ENCODE measurements at places on chromosomes 4 and X.

- no peak for DNase-seq
These were observed 158.9 kb downstream of the DCTD start for GRCh38 chr4:182758273-182758672.

DNA sequence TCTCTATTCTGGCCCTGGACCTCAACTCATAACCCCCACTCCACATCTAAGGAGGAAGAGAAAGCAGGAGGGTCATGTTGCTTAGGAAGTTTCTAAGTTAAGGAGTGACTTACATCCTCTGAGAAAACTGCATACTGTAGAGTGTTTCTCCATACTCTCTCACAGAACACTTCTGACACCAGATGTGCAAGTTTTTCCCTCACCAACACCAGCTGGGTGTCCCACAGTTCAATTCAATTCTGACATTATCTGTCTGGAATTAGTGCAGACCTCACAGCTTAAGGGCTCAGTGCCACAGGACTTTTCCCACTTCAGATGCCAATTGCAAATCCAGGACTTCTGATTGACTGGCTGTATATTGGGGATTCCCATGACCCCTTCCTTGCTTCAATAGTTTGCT, 89.0 kb upstream of the SFRP2 start:
- DNase-seq: no peak

GRCh38 chr4:107548211-107548905, 171.7 kb downstream of the PAPSS1 start:
- DNase-seq: no peak

DNA sequence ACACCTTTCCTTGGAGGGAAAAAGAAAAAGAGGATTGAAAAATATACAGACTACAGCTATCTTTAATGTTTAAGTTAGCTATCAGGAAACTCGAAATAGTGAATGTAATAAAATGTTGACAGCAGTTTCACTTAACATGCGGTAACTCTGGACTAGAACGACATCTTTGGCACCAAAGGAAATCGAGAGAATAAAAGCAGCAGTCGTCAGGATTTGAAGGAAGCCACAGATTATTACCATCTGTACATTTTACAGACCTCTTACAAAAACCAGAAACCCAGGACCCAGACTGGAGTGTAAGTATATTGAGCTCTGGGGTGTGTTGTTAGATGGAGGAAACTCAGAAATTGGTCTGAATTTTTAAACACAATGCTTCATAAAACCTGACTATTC, 51.6 kb upstream of the STOX2 start:
- DNase-seq: no peak

DNA sequence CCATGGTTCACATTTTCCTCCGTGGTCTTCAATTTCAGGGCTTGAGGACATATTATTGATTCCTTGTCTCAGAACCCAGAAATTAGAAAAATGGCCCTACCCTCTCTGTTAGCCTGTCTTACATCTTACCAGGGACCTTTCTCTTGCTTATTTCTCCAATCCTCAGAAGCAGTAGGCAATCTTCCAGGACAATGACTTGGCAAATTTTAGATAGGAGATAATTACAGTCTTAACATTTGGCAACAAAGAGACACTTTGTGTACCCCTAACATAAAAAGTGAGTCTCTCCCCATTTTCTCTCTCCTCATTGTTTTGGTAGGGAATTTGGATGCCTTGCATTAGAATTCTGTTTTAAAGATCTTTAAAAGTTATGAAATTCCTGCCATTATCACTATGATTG, 778.1 kb upstream of the SLIT2 start:
- DNase-seq: no peak

DNA sequence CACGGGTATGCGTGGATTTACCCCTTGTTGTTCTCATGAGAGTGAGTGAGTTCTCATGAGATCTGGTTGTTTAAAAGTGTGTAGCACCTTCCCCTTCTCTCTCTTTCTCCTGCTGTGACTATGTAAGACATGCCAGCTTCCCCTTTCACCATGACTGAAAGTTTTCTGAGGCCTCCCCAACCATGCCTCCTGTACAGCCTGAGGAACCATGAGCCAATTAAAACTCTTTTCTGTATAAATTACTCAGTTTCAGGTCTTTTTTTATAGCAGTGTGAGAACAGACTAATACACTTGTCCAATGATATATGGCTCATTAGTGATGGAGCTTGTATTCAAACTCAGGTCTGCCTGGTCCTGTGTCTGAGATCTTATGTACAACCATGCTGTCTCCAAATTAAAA, 28.5 kb upstream of the RTL3 start:
- DNase-seq: no peak

DNA sequence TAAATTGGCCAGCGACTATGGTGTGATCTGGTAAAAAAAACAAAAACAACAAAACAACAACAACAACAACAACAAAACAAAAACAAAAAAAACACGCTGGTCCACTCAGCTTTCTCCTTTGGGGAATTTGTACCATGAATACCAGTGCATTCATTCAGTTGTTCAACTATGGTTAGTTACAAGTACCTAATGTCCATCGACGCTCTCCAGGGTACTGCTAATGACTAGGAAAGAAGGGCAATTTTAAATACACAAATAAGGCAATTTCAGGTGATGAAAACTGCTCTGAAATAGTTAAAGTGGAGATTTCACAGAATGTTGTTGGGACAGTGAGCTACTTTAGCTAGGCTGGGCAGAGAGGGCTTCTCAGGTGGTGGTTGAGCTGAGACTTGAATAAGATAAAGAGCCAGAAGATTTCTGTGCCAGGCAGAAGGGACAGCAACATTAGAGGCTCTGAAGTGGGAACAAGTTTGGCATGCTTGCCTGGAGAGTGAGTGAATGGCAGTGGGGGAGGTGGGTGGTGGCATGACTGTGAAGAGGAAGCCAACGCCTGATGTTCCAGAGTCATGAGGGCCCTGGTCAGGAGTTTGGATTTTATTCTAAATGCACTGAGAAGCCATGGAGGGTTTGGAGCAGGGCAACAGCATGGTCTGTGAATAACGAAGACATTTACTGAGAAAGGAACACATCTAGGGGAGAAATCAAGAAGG, 45.9 kb upstream of the PGRMC2 start:
- DNase-seq: peak; percentile 29

DNA sequence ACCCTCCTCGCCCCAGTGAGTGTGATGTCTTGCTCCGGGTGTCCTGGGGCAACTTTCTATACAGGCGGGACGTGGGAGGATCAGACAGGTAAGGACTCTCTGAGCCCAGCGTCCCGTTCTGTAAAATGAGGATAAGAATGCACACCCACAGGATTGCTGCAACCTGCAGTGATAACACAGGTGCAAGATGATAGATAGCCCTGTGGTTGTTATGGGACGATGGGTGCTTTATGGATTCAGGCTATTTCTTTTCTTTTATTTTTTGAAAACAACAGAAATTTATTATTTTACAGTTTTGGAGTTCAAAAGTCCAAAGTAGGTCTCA, 28.6 kb downstream of the BEX3 start:
- no peak for DNase-seq

- DNase-seq: no peak
These were observed 44.9 kb downstream of the MMRN1 start for GRCh38 chr4:89939546-89939945.

DNA sequence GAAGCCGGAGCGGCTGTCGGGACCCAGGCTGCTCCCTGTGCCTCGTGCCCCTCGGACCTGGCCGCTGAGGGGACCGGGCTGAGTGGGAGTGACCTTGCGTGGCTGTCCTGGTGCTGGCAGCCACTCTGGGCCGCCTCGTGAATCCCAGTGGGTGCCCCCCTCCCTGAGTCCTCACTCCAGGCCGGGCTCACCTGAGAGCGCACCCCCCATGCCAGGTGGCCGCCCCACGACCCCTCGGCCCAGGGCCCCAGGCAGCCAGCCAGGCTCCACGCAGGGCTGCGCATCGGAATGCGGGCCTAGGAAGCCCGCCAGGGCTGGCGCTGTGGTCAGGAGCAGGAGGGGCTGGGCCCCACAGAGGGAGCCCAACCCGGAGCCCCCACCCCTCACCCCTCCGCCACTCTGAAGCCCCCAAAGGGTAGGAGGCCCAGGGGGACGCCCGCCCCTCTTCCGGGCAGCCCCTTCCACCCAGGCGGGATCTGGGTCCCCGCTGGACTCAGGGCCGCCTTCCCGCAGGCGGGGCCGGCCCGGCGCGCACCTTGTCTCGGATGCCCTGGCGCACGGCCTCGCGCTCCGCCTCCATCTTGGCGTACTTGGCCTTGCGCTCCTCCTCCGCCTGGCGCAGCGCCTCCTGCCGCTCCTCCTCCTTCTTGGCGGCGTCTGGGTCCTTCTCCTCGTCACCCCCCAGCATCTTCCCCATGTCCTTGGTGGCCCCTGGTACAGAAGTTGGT, 33.9 kb downstream of the CPLX1 start:
- DNase-seq: no peak

- DNase-seq: no peak
These were observed 18.9 kb downstream of the DNAJB14 start for GRCh38 chr4:99927566-99927965.

DNA sequence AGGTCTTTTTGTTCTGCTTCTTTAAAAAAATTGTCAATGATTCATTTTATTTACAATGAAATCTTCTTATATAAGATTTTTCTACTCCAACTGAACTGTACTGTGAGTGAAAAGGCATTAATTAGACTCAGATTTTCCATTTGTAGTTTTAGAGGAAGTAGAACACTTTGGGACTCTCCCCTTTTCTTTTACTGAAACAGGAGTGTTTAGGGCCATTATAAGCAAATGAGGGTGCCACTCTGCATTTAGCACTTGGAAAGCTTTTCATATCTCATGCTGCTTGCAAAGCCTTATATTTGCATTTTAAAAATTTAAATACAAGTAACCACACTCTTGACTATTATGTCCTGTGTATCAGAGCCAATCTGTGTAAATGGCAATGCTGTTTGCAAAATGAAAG, 584.3 kb downstream of the KLHL13 start:
- no peak for DNase-seq

- DNase-seq: peak; percentile 87
These were observed at the start of gene CFAP97 for GRCh38 chr4:185203486-185204237. CFAP97 (minus strand) TSS chr4:185204000; CDS start chr4:185191196, 12,804 bp downstream.
